Stimulated activated CD4-positive, alpha-beta T cell treated with anti-CD3 and anti-CD28 coated beads, TNF-alpha, amount 100 ng/mL, for 24 hours (primary cell): ENCODE measurements at places on chromosomes 1 and 21.
A peak's percentile ranks its signal among the peaks of the same experiment; 100 is the strongest.

DNA sequence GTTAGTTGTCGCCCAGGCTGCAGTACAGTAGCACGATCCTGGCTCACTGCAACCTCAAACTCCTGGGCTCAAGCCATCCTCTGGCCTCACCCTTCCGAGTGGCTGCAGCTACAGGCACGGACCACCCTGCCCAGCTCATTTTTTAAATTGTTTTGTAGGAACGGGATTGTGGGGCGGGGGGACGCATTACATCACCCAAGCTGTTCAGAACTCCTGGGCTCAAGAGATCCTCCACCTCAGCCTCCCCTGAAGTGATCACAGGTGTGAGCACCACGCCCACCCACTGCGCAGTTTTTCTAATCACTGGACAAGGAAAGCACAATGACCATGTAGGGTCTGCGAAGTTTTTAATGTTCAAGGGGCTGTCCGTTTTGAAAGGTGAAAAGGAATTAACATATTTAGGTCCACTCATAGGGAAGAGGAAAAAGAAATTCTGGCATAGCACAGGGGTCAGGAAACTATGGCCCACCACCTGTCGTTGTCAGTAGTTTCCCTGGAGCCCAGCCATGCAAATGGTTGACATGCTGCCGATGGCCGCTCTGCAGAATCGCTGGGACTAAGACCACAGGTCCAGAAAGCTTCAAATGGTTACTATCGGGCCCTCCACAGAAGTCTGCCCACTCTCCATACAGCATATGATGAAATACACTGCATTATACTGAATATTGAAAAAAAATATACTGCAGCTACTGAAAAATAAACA lies 26.0 kb downstream of the SETD4 start:
- DNase-seq: no peak

DNA sequence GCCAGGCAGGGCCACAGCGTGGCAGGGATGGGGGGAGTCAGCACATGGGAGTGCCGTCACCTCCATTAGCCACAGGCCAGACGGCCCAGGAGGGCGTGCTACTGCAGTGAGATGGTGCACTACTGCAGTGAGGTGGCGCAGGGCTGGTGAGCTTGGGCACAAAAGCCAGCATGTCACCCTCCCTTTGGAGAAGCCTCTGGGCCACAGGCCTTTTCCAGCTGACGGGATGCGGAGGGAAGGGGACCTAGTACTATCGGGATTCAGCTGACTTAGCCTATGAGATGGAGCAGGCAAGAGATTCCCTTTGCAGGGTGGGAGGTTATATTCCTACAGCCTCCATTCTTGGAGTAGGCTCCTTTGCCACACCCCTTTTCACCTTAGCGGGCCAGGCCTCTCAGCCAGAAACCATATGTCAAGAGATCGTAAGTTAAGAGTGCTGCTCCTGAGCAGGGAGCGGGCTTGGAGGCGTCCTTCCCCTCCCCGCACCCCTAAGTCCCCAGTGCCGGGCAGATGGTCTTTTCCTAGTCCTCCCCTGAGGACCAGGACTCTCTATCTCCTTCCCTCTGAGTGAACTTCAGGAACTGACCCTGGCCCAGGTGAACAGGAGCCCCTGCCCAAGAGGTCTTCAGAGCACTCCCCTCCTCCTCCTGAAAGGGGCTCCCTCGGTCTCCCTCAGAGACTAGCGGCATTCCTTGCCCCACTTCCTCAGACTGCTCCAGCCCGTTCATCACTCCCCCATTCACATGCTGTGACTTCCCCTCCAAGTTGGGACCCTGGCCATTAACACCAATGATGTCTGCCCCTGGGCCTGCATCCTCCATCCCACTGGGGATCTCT lies 8.2 kb downstream of the NES start:
- no peak for DNase-seq

- no peak for DNase-seq
Measured at GRCh38 chr1:19619697-19620384, 24.3 kb upstream of the NBL1 start.

DNA sequence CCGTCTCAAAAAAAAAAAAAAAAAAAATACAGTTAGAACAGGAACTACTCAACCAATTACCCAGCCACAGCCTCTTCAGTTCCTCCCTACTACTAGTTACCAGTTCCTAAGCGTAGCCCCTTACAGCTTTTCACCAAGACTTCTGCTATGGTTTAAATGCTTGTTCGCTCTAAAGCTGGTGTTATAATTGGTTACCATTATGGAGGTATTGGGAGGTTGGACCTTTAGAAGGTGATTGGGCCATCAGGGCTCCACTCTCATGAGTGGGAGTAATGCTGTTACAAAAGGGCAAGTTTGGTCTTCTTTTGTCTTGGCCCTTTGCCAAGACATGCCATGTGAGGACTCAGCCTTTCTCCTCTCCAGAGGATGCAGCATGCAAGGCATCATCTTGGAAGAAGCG lies 3.0 kb upstream of the SMPDL3B start:
- DNase-seq: no peak

DNA sequence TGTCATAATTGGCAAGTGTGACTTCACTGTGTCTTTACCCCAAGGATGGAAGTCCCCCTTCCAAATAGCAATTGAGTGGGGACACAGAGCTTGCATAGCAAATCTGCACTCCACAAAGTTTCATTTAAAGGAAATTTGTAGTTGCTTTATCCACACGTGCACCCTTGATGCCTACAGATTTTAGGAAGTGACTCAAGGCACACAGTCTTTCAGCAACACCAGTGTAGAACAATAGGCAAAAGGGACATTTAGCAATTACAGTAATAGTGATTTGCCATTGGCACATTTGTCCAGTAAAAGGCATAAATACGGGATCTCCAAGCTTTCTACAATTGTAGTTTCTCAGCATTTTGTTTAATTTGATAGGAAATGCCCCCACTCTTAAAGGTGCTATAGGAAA lies 43.4 kb upstream of the KAZN start:
- DNase-seq: no peak

- peak; percentile 4 for DNase-seq
Measured at GRCh38 chr1:159141584-159142390, 29.6 kb upstream of the CADM3 start.

DNA sequence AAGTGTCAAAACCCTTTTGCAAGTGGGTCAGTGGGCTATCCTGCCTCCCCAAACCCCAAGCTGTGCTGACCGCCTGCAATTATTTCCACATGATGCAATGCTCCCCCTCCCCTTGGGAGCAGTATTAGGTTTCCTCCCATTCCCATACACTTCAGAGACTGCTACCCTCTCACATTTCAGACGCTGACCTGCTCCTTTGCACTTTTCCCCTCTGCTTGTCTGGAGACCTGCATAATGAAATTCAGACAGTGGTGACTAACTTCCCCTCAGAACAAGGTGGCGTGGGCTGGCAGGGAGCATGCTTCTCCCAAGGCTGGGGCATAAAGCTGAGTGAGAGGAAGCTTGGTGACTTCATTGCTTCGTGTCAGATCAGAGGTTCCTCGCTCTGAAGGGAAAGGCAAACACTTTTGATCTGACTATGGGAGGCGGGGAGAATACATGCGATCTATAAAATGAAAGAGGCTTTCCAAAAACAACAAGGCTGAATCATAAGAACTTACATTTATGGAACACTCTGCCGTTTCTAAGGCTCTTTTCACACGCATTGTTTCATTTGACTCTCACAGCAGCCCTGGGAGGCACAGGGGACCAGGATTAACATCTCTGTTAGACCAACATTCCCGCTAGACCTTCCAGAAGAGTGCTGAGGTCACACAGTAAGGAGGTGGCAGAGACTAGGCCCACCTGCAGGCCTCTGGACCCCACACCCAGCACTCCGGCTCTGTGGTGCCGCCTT lies 27.5 kb upstream of the ROR1 start:
- DNase-seq: no peak

DNA sequence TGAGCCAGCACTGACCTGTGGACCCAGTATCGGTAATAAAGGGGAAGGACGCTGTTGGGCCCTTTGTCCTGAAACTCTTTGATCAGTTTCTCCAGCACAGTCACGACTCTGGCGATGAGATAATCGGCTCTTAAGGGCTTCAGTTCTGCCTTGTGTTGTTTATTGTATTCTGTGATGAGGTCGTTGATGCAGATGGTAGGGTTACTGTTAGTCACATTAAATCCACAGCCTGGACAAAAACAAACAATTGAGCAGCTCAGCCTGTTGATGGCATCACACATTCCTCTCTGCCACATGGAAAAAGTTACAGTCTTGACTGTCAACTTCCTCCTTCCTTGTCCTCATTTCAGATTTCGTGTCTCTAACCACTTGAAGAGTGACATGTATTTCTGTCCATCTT lies 57.6 kb downstream of the SIM2 start:
- DNase-seq: no peak

DNA sequence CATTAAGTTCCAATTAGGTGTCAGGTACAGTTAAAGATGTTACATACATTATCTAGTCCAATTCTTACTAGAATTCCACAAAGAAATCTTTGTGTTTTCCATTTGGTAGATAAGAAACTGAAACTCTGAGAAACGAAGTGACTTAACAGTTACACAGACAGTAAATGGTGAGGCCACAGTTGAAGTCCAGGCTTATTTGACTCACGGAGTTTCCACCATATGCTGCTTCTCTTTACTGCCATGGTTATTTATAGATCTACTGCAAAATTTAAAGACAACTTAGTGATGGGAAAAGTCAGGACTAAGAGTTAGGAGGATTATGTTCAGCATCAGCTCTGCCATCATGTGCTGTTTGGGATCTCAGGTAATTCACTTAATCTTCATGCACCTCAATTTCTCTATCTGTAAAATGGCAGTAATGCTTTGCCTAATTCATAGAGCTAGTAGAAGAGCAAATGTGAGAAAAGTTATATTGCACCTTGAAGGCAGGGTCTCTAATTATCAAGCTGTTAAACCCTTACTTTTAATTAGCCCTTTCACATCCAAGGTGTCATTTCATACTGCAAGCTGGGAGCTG lies 26.2 kb upstream of the SAMSN1 start:
- DNase-seq: no peak
